ENCODE measurements at places on chromosomes 6 and 20. TPM values are rescaled to one million over a fixed set of nuclear protein-coding genes. Genes with fewer than 3 reads are reported as not detected.

DNA sequence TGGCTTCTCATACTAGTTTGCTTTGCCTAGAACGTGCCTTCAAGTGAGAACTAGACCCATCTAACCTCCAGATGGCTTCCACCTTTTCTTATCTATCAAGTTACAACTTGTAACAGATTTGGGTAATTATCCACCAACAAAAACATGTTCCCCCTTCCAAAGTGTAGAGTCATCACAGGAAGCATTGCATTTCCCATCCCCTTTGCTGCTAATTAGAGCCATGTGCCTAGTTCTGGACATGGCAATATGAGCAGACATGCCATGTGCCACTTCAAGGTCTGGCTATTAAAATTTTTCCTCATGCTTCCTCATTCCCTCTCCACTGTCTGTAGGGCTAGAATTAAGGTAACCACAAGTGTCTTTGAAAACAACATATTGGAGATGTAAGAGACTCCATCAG is 814.4 kb downstream of the TENT5A start:
- H3K4me1 ChIP-seq: no peaks in the 10 kb centered on the region
- no peak overlapping the region for H3K27ac ChIP-seq
- no peaks in the 10 kb centered on the region for H3K27me3 ChIP-seq
- no peak overlapping the region for H3K4me3 ChIP-seq
- H3K36me3 ChIP-seq: no peaks in the 10 kb centered on the region

DNA sequence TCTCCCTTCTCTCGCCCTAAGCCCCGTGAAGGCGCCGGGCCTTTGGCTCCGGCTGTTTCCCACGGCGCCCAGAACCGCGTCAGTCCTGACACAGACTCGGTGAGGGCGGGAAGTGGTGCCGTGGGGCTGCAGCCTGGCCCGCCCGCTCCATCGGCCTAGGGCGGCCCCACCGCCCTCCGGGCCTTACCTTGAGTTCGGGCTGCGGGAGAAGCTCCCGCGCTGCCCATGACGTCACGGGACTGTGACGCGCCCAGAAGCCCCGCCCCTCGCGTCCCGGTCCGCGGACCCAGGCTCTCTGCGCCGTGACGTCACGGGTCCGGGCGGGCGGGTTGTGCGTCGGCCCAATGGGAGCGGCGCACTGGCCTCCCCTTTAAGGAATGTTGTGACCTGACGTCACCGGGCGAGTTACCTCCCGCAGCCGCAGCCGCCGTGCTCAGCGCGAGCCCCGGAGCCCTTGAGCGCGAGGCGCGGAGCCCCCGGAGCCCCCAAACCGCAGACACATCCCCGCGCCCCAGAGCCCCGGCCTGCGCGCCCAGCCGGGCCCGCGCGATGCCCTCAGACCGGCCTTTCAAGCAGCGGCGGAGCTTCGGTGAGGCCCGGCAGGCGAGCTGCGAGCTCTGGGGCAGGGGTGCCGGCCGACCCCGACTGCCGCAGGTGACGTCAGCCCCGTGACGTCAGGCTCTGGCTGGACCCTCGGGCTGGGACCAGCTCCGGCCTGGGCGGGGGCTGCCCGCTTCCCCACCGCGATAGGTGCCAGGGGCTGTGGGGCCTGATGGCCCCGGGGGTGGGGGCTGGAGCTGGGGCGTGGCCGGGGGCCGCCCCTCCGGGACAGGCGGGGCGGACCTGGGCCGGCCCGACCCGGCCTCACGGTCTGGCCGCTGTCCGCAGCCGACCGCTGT is at the start of gene MAP1LC3A:
Gene MAP1LC3A (plus strand): TSS at position 399 of the 899 bp plus-strand sequence. CDS start 151 bp downstream, at position 550.
- peak within 1 kb of the TSS; percentile 61 for H3K4me3 ChIP-seq
- H3K27me3 ChIP-seq: no peaks in the 10 kb centered on the region
- H3K4me1 ChIP-seq: peaks cover 8% of the 10 kb centered on the region
- peak; percentile 93 for DNase-seq
- peak within 1 kb of the TSS; percentile 87 for H3K27ac ChIP-seq
- H3K36me3 ChIP-seq: peaks cover 7% of the 10 kb centered on the region

DNA sequence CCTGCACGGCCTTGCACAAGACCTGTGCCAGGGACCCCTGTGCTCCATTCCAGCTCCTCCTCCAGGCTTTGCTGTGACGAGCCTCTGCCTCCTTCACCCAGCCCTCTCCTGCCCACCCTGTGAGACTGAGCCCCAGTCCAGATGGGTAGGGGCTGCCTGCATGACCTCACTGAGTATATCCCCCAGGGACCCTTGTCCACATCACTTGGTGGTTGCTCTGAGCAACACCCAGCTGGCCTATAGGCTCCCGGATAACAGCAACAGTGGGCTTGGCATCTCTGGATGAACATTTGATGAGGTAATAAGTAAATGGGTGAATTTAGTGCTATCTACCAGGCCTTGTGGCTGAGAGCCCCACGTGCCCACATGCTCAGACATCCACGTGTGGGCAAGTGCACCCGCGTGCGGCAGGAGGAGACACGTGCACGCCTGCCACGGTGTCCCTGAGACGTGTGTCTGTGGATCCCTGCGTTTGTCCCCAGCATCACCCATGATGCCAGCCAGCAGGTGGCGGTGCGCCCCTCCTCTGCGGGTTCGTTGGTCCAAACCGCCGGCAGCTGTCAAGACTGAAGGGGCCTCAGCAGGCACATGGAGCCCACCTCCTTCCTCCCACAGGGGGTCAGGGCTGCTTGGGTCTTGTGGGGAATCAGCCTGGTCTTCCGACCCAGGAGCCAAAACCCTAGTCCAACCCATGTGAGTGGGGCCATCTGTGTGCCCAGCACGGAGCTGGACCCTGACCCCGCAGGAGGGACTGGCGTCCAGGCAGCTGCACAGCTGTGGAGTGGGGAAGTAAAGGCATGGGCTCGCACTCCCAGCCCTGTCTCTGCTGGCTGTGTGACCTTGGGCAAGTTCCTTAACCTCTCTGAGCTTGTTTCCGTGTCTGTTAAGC is 45.9 kb downstream of the FGD2 start:
- H3K27ac ChIP-seq: no peak overlapping the region
- H3K36me3 ChIP-seq: no peaks in the 10 kb centered on the region
- peaks cover 39% of the 10 kb centered on the region for H3K4me1 ChIP-seq
- DNase-seq: peak; percentile 88
- no peaks in the 10 kb centered on the region for H3K27me3 ChIP-seq

GRCh38 chr6:31529329-31530150 is 778 bp downstream of the MCCD1 start:
- H3K27me3 ChIP-seq: no peaks in the 10 kb centered on the region
- peaks cover 54% of the 10 kb centered on the region for H3K36me3 ChIP-seq
- no peak overlapping the region for H3K27ac ChIP-seq
- H3K4me3 ChIP-seq: no peak overlapping the region
- DNase-seq: no peak

The PAX1 gene
- not detected for total RNA-seq
